ENCODE measurements at places on chromosomes 2 and 18.

DNA sequence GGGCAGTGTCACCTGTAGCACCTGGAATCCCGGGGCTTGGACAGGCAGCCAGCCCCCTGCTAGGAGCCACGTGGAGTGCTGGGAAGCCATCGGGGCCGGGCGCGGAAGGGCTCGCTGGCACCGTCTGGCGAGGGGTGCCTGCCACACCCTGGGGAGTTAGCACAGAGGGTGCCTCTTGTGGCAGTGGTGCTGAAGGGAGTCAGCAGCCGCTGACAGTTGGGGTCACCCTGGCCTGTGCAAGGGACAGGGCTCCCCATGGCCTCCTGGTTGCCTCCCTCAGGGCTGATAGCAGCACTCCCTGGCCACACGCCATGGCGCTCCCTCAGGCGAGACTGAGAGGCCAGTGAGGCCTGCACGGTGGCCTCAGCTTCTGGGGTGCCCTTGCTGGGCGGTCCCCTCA, 13.9 kb upstream of the D2HGDH start:
- no peak for DNase-seq

DNA sequence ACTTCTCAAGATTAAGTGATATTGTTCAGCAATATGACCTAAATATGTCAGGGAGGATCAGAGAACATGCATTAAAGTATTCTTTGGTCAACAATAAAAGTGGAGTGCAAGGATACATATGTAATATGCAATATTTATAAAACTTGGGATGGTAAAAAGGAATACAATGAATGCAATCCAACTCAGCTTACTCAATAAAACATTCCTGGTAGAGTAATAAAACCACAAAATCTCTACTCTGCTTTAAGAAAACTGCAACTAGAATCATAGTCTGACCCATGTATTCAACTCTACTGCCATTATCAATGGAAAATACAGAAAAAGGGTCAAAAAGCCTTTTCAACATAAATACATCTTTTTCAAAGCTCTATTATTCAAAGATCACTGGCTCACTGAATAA, 11.6 kb downstream of the IRS1 start:
- no peak for DNase-seq

GRCh38 chr18:68215931-68216330, 499.0 kb downstream of the TMX3 start:
- no peak for DNase-seq

GRCh38 chr18:29018976-29019375, 842.0 kb upstream of the CDH2 start:
- no peak for DNase-seq

DNA sequence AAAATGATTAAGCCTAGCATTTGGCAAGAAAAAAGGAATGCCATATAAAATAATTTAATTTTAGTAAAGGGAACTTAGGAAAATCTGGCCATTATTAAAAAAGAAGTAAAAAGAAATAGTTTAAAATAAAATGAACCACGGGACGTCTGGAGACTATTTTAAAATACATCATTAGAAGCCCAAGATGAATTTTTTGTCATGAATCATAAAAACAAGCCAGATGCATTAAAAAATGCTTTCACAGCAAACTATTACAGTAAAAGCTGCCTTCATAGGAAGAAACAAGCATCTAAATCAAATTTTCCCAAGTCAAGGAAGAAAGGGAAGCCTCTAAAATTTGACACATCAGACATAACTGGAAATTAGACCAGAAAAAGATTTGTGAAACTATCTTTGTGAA, 33.0 kb downstream of the COL5A2 start:
- DNase-seq = no peak

DNA sequence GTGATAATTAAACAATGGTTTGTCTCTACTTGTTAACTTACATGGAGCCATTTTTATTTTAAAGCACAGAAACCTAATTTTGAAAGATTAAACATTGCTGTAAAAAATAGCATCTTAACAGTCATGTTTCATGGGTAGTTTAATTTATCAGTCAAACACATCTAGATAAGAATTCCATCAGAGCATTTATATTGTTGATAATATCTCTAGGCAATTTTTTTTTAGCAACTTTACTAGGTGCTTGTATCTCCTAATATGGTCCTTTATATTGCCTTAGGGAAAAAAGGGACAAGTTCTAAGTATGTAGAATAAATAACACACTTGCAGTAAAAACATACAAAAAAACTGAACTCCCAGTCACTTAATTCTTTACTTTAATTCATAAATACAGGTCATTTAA, 863 bp downstream of the CSRNP3 start:
- DNase-seq = no peak

DNA sequence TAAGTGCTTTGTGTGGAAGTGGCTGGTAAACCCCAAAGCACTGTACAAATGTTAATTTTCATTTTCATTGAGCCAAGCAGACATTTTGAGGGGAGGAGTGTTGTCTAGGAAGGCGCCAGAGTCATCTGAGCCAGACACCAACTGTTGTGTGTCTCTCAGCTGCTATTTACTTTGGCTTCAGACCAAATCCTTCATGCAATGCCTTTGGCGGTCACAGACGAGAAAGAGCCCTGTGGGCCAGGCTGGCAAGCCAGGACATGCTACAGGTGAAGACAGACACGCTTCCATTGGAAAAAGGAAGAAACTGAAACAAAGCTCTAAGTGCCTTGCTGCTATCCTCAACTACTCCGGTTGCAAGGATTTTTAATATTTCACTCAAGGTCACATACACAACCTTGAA, 115.4 kb upstream of the CDC42EP3 start:
- no peak for DNase-seq

DNA sequence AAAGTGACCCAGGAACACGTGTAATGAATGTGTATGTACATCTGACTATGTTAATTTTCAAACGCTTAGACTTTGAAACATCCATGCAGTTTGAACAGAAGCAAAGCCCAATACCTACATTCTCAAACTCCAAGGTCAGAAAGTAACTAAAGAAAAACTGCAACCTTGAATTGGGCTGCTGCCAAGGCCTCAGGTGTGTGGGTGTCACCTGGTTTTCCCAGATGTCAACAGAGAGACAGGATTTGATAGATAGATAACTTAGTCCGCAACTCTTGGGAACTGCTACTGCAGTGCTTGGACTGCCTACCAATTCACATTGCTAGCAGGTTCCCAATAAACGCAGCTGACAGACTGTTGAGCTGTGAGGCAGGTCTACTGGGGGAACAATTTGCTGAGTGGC, 78.7 kb upstream of the PAPOLG start:
- DNase-seq = no peak
